ENCODE measurements at places on chromosomes 12 and 14. TPM values are rescaled to one million over a fixed set of nuclear protein-coding genes. Genes with fewer than 3 reads are reported as not detected.

DNA sequence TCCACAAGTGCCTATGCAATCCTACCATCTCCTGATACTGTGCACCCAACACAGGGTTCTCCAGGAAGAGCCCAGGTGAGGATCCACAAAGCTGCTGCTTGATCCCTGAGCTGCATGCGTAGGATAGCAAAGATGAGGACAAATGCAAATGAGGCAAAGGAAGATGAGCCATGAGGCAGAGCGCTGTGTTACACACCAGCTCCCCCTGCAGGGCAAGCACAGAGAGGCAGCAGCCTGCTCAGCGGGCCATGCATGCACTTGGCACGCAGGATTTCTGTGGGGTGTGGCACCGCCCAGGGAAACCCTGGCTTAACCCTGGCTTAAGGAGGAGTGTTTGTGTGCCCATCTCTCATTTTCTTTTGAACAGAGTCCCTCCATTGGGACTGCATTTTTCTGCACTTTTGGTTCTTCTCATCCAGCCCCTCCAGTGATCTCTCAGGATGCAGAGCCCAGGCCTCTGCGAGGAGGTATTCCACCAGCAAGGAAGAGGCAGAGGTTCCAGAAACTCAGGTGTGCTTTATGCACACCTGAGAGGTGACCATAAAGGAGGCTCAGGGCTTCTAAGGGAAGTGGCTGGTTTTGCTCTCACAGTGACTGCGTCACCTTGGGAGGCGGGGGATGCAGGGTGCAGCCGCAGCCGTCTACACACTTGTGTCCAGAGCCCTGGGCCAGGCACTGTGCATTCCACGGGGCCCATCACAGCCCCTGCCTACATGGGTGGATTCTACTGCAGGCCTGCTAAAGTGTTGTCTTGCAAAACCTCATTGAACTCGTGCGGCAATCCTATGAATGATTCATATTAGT, 973.3 kb upstream of the TMEM132C start:
- H3K4me3 ChIP-seq: no peak overlapping the region
- DNase-seq: no peak

- DNase-seq: no peak
- H3K4me1 ChIP-seq: no peaks in the 10 kb centered on the region
- no peaks in the 10 kb centered on the region for H3K36me3 ChIP-seq
- H3K27me3 ChIP-seq: no peaks in the 10 kb centered on the region
- no peak overlapping the region for H3K4me3 ChIP-seq
Measured at GRCh38 chr12:129186952-129187351, 333.7 kb downstream of the GLT1D1 start.

DNA sequence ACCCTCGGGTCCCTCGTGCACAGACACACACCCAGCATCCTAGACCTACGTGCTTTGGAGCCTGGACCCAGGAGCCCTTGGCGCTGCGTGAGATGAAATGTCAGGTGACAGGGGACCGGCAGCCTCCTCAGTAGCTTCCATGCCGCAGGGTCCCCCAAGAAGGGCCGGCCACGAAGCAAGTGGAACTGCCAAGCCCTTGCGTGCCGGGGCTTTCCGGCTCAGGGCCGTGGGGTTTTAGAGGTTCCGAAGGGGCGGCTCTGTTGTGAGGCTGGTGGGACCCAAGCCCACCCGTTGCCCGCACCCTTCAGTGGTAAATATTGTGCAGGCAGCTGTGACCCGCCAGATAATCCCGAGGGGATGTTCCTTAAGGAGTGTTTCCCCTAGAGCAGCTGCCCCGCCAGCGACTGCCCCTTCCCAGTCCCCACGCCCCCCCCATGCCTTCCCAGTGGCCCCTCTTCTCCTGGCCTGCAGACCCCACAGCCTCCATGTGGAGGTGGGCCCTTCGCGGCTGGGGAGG, 133.7 kb downstream of the ADGRD1 start:
- no peaks in the 10 kb centered on the region for H3K36me3 ChIP-seq
- H3K27me3 ChIP-seq: no peaks in the 10 kb centered on the region
- H3K4me3 ChIP-seq: no peak overlapping the region

DNA sequence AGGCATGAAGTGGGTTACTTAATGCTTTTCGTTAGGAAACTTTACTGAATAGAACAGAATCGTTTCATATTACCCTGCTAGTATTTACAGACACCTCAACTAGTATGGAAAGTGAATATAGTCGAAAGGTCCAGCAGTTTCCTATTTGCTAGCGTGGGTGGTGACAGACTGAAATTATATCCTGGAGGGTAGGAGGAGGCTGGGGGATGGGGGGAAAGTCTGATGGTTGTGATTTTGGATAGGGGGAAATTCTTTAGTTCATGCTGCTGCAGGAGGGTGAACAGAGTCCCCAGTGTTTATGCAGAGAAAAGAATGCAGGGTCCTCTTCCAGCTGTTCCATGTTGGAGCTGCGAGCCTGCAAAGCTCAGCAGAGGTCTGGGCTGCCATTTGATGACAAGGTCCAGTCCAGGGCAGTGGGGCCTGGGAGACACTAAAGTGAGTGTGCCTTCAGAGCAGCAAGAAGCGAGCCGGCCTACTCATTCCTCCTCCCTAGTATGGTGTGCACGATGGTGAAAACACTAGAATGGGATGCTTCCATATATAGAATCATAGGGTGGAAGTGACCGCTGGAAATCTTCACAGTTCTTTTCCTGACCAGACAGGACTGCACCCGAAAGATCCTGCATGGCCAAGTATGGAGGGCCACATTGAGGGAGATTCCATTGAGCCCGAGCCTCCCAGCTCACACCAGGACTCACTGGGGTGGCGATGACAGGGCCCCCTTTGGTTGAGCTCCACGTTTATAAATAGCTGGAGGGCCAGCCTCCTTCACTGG, 2.1 kb downstream of the SAMD4A start:
- peak overlapping the region; percentile 100 for H3K27ac ChIP-seq
- peak overlapping the region; percentile 87 for H3K4me3 ChIP-seq
- H3K36me3 ChIP-seq: no peaks in the 10 kb centered on the region
- H3K27me3 ChIP-seq: no peaks in the 10 kb centered on the region
- no peaks in the 10 kb centered on the region for H3K4me1 ChIP-seq

GRCh38 chr12:53952335-53952694, 2.4 kb upstream of the HOXC12 start:
- no peaks in the 10 kb centered on the region for H3K36me3 ChIP-seq
- H3K4me3 ChIP-seq: no peak overlapping the region
- H3K4me1 ChIP-seq: peaks cover 5% of the 10 kb centered on the region
- no peak overlapping the region for H3K27ac ChIP-seq

DNA sequence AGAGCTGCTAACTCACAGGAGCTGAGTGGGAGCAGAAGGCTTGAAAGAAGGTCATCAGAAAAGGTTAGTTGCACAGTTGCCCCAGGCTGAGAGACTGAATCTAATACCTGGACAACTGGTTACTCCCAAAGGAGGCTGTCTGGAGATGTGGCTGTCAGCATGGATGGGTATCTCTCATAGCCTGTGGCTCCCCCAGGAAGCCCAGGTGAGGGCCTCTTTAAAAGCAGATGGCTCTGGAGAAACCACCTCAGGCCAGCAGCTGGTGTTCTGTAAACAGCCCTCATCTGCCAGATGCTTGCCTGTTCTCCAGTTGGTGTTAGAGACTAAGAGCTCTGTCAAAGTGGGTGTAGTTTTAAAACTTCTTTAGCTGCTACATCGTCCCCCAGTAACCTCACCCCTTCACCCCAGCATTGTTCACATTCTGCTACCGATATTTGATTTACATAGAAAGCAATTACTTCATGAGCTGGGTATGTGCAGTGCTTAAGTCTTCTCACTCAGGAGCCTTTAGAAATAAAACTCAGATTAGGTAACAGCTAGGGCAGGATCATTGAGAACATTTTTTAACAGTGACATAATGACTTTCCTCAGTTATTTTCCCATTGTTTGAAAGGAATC, 25.8 kb downstream of the DACT1 start:
- no peaks in the 10 kb centered on the region for H3K4me1 ChIP-seq
- no peaks in the 10 kb centered on the region for H3K27me3 ChIP-seq
- no peak overlapping the region for H3K4me3 ChIP-seq
- no peak overlapping the region for H3K27ac ChIP-seq
- H3K36me3 ChIP-seq: no peaks in the 10 kb centered on the region

DNA sequence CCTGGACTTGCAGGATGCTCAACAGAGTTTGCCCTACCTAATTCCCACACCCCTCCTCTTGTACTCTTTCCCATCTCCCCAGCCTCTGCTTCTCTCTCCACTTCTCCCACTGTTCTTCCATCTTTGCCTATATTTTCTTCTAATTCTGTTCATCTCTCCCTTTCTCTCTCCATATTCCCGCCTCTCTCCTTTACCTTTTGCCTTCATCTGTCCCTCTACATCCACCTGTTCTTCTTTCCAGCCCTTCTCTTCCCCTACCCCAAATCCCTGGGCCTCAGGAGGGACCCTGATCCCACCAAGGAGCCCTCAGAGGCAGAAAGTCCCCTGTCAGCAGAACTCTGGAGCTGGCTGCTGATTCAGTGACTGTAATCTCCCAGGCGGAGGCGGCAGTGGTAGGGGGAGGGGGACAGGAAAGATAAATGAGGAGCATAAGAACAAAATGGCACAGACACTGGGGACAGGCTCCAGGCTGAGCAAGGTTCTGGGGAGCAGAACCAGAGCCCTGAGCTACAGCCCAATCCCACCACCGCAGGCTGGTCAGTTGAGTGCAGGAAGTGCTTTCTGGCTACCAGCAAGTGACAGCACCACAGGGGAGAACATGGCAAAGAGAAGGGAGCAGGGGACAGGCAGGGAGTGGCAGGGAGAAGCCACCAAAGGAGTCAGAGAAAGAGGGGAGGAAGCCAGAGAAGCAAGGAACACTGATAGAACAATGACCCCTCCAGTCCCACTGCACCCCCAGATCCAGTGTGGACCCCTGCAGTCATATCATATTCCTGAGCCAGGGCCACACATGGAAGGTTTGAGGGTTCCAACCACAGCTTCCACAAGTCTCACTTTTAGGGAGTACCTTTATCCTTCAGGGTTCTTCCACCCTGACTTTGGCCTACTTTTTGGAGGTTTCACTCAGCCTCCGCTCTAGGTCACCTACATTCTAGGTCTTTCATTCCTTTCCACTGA, 27.0 kb downstream of the SMUG1 start:
- no peak overlapping the region for H3K27ac ChIP-seq
- no peaks in the 10 kb centered on the region for H3K36me3 ChIP-seq
- H3K4me3 ChIP-seq: no peak overlapping the region
- DNase-seq: no peak
- no peaks in the 10 kb centered on the region for H3K4me1 ChIP-seq
- H3K27me3 ChIP-seq: no peaks in the 10 kb centered on the region

DNA sequence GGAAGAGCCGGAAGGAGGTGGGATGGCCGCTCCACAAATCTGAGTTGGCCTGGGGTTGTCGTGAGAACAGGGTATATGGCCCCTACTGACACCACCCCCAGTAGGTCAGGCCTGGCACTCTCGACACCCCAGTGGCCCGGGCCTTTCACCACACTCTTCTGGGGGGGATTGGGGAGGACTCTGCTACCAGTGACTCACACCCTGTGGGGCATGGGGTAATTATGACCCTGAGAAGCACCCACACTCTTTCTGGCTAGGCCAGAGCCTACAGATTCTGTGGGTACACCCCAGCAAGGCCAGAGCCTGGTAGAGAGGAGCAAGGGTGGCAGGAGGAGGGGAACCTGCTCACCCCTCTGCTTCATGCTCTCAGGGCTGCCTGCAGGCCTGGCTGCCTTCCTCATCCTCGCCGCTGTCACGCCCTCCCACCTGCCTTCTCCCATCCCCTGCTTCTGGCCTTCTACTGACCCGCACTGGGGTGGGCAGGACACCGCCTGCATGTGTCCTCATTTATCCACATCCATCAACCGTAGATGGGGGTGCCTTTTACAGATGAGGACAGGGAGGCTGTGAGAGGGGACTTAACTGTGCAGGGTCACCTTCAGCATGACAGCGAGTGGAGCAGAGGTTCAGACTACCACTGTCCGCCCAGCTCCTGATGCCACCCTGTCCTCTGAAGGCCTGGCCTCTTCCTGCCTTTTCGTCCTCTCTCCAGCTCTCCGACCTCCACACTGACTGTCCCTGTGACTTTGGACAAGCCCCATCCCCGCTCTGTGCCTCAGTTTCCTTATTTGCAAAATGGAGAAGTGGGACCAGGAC, 18.4 kb downstream of the ASB2 start:
- no peaks in the 10 kb centered on the region for H3K27me3 ChIP-seq
- peak overlapping the region; percentile 71 for H3K27ac ChIP-seq
- H3K4me1 ChIP-seq: peaks cover 6% of the 10 kb centered on the region
- H3K36me3 ChIP-seq: peaks cover 16% of the 10 kb centered on the region

DNA sequence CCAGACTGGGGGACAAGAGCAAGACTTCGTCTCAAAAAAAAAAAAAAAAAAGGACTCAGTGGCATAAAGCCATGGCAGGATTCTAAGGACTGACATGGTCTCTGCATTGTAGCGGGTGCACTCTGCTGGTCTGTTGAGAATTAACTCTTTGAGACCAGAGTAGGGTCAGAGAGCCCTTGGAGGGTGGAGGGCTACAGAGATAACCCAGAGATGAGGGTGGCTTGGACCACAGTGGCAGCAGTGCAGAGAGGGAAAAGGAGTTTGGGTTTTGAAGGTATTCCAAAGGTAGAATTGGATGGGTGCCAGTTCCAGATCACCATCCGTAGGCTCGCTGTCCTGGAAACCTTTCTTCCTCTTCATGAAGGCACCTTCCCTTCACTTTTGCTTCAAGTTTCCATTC, 14.3 kb upstream of the DYNC1H1 start:
- no peak overlapping the region for H3K4me3 ChIP-seq
- no peaks in the 10 kb centered on the region for H3K36me3 ChIP-seq
- no peaks in the 10 kb centered on the region for H3K27me3 ChIP-seq
- peaks cover 7% of the 10 kb centered on the region for H3K4me1 ChIP-seq

- no peaks in the 10 kb centered on the region for H3K4me1 ChIP-seq
- no peak for DNase-seq
- no peaks in the 10 kb centered on the region for H3K27me3 ChIP-seq
- no peaks in the 10 kb centered on the region for H3K36me3 ChIP-seq
- H3K4me3 ChIP-seq: no peak overlapping the region
Measured at GRCh38 chr14:97582022-97582421, 784.8 kb downstream of the VRK1 start.

- peaks cover 12% of the 10 kb centered on the region for H3K36me3 ChIP-seq
- H3K4me3 ChIP-seq: no peak overlapping the region
- H3K4me1 ChIP-seq: peaks cover 8% of the 10 kb centered on the region
- no peaks in the 10 kb centered on the region for H3K27me3 ChIP-seq
- DNase-seq: no peak
- H3K27ac ChIP-seq: no peak overlapping the region
Measured at GRCh38 chr12:116927244-116927940, 16.6 kb downstream of the FBXW8 start.

DNA sequence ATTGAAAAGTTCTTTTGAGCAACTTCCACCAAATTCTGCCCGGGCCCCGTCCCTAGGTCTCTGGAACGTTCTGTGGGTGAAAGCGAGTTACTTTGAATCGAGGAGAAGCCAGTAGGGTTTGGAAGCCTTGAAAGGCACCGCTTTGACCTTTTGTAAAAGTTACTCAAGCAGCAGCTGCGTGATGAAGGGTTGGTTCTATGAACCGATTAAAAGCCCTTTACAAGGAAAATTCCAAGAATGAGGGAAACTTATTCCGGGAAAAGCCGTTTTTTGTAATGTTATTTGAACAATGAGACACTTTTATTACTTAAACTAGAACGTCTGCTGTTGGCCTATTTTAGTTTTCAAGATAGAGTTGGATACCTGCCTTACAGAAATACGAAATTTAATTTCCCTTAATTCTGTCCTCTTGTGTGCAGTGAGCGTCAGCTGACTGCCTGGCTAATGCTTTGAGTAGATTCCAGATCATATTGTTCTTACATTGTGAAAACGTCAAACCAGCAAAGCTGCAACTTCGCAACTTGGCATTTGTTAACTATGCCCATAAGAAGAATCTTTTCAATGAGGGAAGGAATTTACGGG, 906 bp downstream of the LARP4 start:
- no peaks in the 10 kb centered on the region for H3K36me3 ChIP-seq
- H3K27me3 ChIP-seq: no peaks in the 10 kb centered on the region

- H3K36me3 ChIP-seq: no peaks in the 10 kb centered on the region
- H3K27me3 ChIP-seq: no peaks in the 10 kb centered on the region
- no peaks in the 10 kb centered on the region for H3K4me1 ChIP-seq
- H3K27ac ChIP-seq: no peak overlapping the region
Measured at GRCh38 chr12:30019366-30020140, 235.8 kb upstream of the TMTC1 start.

MYF5 gene
- total RNA-seq: not detected

CATSPERB gene
- 4.3 TPM for total RNA-seq

HVCN1 gene
- 1.3 TPM for total RNA-seq

OAS3 gene
- total RNA-seq: 7.0 TPM
